NCI-H1436 treated with DMSO at 0.1 percent for 48 hours (cell line): ENCODE measurements at places on chromosomes 3 and 15.

DNA sequence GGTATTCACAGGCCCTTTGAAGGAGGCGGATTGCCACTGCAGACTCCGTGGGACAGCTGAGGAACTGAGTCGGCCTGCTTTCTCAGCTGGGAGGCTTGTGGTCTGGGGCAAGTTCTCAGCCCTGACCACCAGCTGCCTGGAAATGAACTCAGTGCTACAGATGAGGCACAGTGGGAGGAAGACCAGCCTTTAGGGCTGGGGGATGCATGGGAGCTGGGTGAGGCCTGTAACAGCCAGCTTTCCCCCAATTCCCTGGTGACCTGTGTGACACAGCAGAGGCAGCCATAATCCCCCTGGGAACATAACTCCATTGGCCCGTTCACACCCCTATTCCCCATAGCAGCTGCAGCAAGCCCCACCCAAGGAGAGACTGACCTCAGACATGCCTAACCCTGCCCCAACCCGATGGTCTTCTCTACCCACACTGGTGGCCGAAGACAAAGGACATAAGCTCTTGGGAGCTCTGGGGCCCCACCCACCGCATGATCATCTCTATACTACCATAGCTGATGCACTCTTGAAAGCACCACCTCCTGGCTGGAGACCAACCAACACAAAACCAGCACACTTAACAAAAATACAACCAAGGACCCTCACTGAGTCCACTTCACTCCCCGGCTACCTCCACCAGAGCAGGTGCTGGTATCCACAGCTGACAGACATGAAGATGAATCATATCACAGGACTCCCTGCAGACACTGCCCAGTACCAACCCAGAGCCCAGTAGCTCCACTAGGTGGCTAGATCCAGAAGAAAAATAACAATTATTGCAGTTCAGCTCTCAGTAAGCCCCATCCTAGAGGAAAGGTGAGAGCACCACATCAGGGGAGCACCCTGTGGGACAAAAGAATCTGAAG lies 24.9 kb downstream of the ZMAT3 start:
- DNase-seq = no peak

GRCh38 chr3:114519415-114519814 lies 225.6 kb downstream of the TIGIT start:
- no peak for DNase-seq

GRCh38 chr3:42451546-42452230 lies 41.3 kb upstream of the LYZL4 start:
- no peak for DNase-seq

- DNase-seq = no peak
These were observed 19.0 kb downstream of the MRAS start for GRCh38 chr3:138367326-138367850.

GRCh38 chr3:18466136-18466535 lies 41.0 kb upstream of the SATB1 start:
- no peak for DNase-seq

- DNase-seq = no peak
These were observed 9.4 kb upstream of the ANKRD63 start for GRCh38 chr15:40292246-40292645.

GRCh38 chr3:63961891-63962290 lies 49.7 kb upstream of the SCAANT1 start:
- no peak for DNase-seq

- no peak for DNase-seq
These were observed 49.7 kb upstream of the MYZAP start for GRCh38 chr15:57541805-57542504.

DNA sequence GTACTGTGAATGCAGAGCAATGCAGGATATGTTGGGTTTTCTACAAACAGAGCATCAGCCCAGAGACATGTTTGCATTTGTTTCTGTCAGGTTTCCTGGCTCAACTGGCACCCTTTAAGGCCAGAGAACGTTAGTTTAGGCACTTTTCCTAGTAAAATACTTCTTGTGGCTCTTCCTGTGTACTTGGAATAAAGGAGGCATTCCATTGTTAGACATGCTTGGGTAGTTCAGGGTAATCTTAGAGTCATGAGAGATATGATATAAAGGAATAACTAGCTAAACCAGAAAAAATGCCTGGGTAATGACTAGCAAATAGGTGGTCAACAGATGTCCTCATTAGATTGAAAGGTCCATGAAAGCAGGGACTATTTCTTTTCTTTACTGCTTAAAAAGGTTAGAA lies 60.4 kb upstream of the RBM5 start:
- DNase-seq = no peak

- DNase-seq = no peak
These were observed 342.2 kb upstream of the ROPN1 start for GRCh38 chr3:124333931-124334640.

- no peak for DNase-seq
These were observed 790 bp downstream of the SKOR1 start for GRCh38 chr15:67825881-67826716.

DNA sequence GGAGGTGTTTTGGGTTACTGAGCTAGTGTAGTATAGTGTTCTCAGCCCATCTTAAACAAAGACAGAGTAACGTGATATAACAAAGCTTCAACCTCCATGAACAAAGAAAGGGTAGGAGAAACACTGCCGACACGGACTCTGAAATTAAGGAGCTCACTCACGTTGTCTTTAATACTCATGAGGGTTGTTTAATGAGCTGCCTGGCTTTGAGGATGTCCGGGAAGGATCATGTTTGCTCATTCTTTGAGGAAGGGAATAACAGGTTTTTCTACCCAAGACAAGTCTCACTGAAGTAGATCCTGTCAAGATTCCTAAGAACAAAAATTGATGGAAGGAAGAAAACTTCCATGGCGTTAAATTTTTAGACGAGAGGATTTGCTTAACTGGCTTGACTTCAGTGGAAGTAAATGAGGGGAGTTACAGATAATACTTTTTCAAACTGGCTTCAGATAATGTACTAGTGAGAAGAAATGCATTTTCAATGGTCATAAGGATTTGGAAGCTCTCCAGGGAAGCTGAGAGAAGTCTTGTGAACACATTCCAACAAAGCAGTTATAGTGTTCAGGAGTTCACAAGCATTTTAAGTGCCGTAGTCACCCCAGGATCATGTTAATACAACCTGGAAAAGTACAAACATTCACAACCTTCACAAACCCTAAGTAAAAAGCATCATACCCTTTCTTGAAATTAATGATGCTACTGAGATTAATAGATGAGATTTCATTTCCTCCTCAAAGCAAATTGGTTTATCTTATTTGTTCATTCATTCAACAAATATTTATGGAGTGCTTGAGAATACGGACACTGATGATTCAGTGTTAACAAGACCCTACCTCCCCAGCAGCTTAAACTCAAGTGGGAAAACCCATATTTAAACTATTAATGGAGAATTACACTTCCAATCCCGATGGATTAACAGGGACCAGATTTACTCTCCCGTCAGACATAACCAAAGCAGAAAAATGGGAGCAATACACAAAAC lies 101.5 kb downstream of the SHQ1 start:
- DNase-seq = no peak

GRCh38 chr15:97909291-97909891 lies 51.1 kb upstream of the ARRDC4 start:
- no peak for DNase-seq

DNA sequence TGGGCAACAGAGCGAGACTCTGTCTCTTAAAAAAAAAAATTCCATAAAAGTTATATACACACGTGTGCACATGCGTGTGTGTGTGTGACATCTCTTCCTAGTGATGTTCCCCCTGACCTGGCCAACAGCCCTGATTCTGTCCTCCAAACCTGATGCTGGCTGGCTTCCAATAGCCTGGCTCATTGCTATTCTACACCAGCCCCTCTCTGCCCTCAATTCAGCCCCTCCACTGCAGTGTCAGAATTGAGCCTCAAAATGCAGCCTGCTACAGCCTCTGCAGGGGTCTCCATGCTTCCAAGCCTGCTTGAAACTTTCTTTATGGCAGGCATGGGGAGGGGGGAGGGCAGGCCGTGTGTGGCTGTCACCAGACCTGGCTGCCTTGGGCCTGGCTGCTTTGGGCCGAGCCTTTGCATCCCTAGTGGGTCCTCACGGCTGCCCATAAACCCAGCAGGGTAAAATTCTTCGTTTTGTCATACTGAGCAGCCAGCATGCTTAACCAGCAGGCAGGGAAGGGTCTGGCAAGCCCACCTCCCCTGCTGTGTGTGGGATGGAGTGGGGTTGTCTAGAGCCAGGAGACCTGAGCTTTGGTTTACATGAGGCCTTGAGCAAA lies 22.7 kb upstream of the DOCK3 start:
- DNase-seq = no peak

DNA sequence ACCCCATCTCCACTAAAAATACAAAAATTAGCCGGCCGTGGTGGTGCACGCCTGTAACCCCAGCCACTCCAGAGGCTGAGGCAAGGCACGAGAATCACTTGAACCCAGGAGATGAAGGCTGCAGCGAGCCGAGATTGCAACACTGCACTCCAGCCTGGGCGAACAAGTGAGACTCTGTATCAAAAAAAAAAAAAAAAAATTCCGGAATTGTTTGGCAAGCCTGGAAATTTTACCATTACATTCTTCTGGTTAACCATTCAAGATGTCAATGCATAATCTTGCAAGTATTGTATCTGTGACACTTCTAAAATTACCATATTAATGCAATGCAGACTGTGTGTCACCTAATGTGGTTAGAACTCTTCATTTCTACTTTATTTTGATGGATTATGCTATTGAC lies 67.0 kb downstream of the CSNK1G1 start:
- DNase-seq = no peak

GRCh38 chr15:70643783-70644125 lies 119.6 kb downstream of the UACA start:
- DNase-seq = no peak

- no peak for DNase-seq
These were observed 130.0 kb upstream of the BNIP2 start for GRCh38 chr15:59819092-59819491.

- DNase-seq = no peak
These were observed 254.1 kb downstream of the SLC9A9 start for GRCh38 chr3:143594206-143594605.

GRCh38 chr15:90002428-90002844 lies 1.3 kb downstream of the ZNF710 start:
- no peak for DNase-seq

GRCh38 chr3:31911124-31911523 lies 69.9 kb downstream of the OSBPL10 start:
- no peak for DNase-seq

DNA sequence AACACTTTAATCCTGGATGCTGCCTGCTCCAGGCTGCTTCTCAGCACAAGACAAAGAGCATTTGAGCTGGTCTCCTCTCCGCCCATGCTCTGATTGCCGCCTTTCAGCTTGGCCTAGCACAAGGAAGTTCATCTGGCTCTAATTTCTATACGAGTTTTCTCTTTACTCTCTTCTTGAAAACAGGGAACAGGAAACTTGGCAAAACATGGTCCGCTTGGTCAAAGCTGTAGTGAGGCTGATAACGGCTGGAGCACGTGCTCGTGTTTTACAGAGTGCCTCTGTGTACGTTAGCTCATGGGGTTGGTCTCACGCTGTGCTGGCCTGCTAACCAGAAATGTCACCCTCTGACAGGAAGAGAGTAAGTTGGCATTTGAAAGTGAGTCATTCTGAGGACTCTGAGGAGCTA lies 19.2 kb downstream of the RARRES1 start:
- DNase-seq = no peak

GRCh38 chr15:51170882-51171633 lies 76.4 kb upstream of the TNFAIP8L3 start:
- DNase-seq = no peak

DNA sequence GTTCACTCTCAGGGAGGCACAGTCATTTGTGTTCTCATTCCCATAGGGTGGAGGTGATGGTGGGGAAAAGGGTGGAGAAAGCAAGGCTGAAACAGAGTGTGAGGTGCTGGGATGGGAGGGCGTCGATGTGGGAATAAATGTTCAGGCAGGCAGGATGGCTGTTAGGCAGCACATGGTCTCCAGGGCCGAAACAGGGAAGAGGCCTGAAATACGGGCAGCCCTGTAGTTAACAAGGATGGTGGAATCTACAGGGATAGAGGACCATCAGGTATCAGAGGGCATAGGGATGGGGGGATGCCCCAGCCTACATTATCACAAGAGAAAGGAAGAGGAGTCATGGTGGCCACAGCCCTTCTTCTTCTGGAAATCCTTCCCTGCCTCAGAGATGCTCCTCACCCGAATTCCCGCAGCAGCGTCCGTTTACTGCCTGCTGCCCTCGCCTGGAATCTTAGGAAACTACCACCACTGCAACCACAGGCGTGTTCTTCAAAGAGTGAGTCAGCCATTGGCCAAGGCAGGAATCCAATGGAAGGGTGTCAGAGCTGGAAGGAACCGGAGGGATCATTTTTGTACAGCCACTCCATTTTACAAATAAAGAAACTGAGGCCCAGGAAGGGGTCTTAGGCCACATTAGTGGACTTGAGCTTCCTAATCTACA lies 49.7 kb upstream of the POMGNT2 start:
- no peak for DNase-seq

- no peak for DNase-seq
These were observed 24.1 kb upstream of the NEDD4 start for GRCh38 chr15:56017511-56017910.

DNA sequence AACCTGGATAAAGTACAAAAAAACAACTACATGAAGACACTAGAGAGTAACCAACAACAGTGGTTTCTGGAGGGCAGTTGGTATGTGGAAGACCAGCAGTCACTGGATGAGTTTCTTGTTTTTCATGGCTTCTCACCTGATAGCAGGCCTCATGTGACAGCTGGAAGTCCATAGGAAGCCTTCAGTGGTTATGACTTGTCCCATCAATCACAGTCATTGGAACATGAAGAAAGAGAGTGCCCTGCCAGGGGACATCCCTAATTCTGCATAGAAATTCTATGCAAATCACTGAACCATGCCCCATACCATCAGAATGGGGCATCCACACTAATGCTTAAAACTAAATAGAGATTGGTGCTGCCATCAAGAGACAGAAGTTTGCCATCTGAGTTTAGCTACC lies 81.6 kb downstream of the AKAP13 start:
- no peak for DNase-seq

GRCh38 chr3:16124636-16125035 lies 49.8 kb upstream of the GALNT15 start:
- no peak for DNase-seq
